ENCODE measurements at places on chromosomes 13 and 19. TPM values are rescaled to one million over a fixed set of nuclear protein-coding genes. Genes with fewer than 3 reads are reported as not detected.

The CBY2 gene
- not detected for total RNA-seq

The CPAMD8 gene
- 0.19 TPM for total RNA-seq

The PRR36 gene
- not detected for total RNA-seq

The SIGLEC8 gene
- not detected for total RNA-seq

The CD37 gene
- not detected for total RNA-seq

The ZNF578 gene
- total RNA-seq: 6.2 TPM

The MUC16 gene
- not detected for total RNA-seq

The U2AF2 gene
- total RNA-seq: 137 TPM

The ENOX1 gene
- total RNA-seq: 10.1 TPM

The SIGLEC14 gene
- not detected for total RNA-seq

The ITGBL1 gene
- total RNA-seq: 105 TPM

The KCTD15 gene
- total RNA-seq: 28.6 TPM

The PTPRH gene
- total RNA-seq: 6.5 TPM

The CD177 gene
- 0.28 TPM for total RNA-seq

Data from regular cardiac myocyte (primary cell).